ENCODE measurements at places on chromosomes 5 and 9.
A peak's percentile ranks its signal among the peaks of the same experiment; 100 is the strongest.

GRCh38 chr5:104977529-104977928 is 1414.9 kb upstream of the NUDT12 start:
- peak; percentile 30 for DNase-seq

- no peak for DNase-seq
Observed at GRCh38 chr5:175275097-175275496, 168.9 kb downstream of the DRD1 start.

- DNase-seq = no peak
Observed at GRCh38 chr9:20217596-20217995, 404.7 kb downstream of the MLLT3 start.

DNA sequence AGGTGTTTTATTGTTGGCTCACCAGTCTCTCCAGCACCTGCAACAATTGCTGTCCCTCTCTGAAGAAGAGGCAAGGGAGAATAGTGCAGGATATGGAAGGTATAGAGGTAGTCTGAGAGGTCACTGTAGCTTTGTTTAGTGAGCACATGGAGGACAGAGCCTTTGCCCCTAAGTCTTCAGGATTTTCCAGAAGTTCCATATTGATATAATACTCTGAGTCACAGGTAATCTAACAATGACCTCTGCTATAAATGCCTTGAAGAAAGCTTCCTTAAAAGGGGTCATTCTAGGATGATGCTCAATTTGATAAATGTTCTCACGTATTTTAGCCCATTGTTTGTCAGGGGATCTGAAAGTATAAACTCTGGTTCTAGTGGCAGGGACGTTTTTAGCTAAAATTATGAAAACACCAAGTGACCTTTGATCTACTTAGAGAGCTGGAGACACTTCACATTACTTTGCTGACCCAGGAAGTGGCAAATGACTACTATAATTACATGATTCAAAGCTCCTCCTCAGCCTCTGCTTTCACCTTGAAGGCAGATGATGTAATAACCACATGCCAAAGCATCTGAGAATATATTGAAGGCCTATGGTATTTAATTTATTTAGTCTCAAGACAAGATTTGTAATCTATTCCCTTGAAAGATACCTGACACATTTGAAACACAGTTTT is 366.9 kb upstream of the NUDT12 start:
- no peak for DNase-seq

DNA sequence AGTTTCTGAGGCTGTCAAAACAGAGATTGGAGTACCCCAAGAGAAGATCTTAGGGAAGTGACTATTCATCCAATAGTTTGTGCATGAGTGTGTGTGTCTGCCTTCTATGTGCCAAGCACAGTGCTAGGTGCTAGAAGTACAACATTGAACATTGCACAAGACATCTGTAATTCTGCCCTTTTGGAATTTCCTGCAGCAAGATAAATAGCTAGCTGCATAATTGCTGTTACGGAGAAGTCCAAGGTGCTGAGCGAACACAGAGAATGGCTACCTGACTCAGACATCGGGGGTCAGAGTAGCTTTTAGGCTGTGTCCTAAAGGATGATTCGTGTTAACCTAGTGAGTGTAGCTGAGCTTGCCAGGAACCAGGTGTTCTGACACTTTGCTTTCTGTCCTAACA is 44.8 kb downstream of the PAPPA start:
- DNase-seq = no peak

DNA sequence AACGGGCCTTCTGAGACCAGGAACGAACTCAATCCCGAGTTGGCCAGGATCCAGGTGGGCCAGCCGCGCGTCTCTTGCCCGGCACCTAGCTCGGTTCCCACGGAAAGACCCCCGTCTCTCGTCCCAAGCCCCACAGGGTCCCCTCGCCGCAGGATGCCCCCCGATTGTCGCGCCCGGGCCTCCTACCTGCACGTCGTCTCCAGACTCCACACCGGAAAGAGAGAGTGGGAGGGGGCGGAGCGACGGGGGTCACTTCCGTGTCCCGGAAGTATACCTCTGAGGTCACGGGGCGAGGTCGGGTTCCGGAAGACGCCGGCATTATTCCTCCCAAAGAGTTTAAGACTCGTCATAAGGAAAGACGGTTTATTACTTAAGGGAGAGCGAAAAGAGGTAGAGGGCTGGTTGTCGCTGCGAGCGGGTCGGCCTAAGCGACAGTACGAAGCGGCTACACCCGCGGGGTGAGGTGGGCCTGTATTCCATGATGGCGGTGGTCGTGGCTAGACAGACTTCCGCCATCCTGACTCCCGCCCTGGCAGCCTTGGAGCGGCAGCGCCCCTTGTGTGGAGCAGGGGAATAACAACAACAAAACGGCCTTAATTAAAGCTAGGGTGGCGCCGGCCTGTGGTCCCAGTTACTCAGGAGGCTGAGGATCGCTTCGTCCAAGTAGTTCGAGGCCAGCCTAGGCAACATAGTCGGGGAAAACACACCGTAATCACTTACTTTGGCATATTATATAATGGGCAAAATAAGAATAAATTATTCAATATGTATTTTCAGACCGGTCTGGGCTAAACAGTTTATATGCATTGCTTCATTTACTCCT is at the start of gene RPS14:
RPS14 (minus strand) TSS at position 223 of the 823 bp plus-strand sequence. CDS start 2,006 bp downstream, outside the sequence.
- DNase-seq = peak; percentile 91

DNA sequence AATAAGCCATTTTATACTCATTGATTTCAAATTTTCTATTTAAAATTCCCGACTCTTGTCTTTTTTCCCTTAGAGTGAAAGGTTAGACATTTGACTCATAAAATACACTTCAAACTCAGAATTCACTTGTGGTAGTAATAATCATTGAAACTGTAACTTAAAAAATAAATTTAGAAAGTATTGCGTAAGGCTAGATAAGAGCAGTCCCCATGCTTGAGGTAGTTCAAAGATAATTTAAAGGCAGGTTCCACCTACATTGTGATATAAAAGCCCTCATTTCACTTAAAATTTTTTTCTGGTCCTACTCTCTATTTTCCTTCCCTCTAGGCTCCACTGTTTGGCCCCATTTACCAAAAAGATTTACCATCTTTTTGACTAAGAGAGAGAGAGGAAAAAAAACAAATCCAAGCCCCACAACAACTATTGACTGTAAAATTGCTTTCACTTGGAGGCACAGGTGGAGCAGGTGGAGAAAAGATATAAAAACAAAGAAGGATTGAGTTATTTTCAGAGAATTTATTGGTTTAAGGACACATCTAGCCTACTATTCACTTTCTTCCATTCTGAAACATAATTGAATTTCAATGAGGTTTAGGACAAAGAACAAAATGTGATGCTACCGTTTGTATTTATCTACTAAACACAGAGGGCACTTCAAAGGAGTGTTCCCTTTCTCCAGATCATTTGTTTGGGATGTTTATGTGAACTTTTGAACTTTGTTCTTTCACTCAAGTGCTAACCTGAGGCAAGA is 61.0 kb downstream of the FBXO4 start:
- no peak for DNase-seq

GRCh38 chr9:97478301-97478981 is 23.0 kb upstream of the TMOD1 start:
- no peak for DNase-seq

DNA sequence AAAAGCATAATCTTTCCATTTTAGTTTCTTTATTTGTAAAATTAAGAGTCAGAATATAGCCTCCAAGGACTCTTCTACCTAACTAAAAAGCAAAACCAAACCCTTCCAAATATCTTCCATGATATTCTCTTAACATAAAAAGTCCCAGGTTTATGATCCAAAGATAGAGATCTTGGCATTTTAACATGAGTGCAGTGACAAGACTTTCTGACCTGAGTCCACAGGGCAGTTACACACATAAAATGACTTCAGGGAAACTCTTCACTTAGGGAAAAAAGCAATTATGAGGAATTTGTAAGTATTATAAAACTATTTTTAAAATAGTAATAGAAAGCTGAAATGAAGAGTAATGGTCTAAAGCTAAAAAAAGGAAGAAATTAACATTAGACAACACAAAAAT is 772.6 kb upstream of the DMAC1 start:
- DNase-seq = no peak

- no peak for DNase-seq
Observed at GRCh38 chr5:14127587-14127986, 15.6 kb upstream of the TRIO start.

DNA sequence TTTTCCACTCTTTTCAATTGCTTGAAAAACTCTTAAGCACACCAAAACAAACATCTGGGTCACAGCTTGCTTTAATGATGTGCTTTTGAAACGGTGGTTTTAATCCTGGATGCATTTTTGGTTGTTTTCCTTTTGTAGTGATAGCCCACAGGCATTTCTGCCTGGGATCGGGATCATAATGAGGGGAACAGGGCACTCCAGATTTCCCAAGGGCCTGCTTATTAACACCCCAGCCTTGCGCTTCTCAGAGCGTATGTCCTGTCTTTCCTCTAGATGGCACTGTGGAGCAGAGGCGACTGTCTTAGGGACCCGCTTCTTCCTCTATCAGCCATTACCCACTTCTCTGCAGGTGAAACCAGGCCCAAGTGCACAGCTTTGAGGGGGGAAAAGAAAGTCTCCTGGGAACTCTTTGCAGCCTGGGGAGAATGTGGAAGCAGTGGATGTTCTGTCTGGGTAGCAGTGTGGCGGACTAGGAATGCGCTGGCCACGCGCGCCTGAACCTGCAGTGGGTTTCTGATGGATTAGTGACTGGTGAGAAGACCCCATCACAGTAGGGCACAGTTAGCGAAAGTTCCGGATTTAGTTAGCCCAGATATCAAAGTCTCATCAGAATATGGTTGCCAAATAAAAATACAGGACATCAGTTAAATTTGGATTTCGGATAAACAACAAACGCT is 190.1 kb downstream of the GNA14 start:
- peak; percentile 59 for DNase-seq

GRCh38 chr5:125408448-125409233 is 662.2 kb upstream of the ZNF608 start:
- no peak for DNase-seq

GRCh38 chr5:167503926-167504720 is 787.3 kb upstream of the WWC1 start:
- DNase-seq = no peak

DNA sequence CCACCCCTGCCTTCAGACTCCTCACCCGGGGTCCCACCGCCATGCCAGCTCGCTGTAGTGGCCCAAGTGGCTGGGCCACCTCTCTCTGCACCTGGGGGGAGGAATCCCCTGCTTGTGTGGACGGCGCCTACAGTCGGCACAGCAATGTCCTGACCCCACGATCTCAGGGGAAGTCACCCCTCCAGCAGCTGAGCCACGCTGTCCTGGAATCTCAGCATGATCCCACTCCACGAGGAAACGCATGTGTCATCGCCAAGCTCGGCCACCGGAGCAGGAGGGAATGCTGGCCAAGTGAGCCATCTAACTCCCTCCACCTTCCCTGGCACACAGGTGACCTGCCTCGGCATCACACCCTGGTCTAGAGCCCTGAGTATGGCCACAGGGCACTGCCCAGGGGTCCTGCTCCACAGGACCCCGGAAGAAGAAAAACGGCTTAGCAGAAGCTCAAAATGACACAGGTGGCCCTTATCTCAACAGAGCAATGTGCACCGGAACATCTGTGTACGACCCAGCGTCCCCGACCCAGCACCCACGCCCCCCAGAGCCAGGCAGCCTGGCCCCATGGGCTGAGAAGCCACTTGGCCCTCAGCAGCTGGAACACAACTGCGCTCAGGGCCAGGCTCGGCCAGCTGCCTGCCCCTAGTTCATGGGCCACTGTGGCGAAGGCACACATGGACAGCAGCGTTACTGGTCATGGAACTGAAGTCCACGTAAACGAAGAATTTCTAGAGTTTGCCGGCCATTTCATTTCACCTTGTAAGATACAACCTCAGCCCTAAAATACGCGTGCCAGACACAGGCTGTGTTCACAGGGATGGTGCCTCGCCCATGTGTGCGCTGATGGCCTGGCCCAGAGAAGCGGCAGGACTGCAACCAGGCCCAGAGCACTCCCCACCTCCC is 23.4 kb upstream of the CAMSAP1 start:
- no peak for DNase-seq

DNA sequence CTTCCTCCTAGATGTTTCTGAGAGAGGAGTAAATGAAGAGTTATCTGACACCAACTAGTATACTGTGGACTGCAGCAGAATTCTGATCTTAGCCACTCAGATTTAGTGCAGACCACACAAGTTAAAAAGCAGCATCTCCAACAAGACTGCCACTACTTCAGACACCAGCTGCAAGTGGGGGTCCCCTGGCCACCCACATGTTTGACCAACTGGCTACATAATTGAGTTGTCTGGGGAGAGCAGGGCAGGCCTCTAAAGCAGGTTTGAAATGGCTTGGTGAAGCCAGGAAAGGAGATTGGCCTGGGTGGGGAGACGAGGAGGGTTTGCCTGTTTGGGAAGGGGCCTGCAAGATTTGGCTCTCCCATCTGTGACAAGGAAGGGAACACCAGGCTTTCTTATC is 40.5 kb upstream of the FAM81B start:
- DNase-seq = no peak

GRCh38 chr5:57445705-57446037 is 36.9 kb downstream of the ACTBL2 start:
- no peak for DNase-seq

- DNase-seq = no peak
Observed at GRCh38 chr9:91654527-91654926, 230.9 kb upstream of the NFIL3 start.

DNA sequence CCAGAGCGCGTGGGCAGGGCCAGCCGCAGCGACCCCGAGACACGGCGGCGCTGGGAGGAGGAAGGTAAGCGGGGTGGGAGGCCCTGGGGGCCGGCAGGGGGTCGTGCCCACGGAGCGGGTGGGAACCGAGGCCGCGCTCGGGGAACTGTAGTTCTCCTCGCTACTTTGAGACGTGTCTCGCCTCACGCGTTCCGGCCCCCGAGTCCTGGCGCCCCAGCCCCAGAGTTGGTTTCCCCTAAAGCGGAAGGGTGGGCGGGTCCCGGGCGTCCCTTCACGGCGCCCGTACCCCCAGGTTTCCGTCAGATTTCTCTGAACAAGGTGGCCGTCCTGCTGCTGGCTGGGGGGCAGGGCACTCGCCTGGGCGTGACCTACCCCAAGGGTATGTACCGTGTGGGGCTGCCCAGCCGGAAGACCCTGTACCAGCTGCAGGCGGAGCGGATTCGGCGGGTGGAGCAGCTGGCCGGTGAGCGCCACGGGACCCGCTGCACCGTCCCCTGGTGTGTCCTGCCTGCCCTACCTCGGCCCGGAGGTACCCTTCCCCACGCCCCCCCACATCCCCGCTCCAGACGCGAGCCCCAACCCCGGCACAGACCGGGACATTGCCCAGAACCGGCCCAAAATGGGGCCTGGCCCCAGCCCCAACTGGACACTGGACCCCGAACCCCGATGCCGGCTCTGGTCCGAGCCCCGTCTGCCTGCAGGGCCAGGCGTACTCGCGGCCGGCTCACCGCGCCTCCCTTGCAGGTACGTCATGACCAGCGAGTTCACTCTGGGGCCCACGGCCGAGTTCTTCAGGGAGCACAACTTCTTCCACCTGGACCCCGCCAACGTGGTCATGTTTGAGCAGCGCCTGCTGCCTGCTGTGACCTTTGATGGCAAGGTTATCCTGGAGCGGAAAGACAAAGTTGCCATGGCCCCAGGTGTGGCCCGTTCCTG is 709 bp downstream of the UAP1L1 start:
- no peak for DNase-seq

All from COR-L47 (cell line).